ENCODE measurements at places on chromosomes 1 and 21.
A peak's percentile ranks its signal among the peaks of the same experiment; 100 is the strongest.

DNA sequence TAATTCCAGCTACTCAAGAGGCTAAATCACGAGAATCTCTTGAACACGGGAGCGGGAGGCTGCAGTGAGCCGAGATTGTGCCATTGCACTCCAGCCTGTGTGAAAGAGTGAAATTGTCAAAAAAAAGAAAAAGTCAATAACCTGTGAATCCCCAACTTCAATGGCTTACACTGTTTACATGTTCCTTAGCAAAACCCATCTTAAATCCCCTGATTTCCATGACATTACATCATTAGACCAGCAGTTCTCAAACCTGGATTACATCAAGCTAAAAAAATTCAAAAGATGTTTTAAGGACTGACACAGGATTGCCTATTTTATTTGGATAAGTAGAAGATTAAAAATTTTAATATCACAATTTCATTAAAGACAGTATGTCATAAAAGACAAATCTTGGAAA is 12.4 kb downstream of the GPBP1L1 start:
- no peak for DNase-seq

GRCh38 chr1:38536089-38536488 is 323.5 kb downstream of the RRAGC start:
- no peak for DNase-seq

DNA sequence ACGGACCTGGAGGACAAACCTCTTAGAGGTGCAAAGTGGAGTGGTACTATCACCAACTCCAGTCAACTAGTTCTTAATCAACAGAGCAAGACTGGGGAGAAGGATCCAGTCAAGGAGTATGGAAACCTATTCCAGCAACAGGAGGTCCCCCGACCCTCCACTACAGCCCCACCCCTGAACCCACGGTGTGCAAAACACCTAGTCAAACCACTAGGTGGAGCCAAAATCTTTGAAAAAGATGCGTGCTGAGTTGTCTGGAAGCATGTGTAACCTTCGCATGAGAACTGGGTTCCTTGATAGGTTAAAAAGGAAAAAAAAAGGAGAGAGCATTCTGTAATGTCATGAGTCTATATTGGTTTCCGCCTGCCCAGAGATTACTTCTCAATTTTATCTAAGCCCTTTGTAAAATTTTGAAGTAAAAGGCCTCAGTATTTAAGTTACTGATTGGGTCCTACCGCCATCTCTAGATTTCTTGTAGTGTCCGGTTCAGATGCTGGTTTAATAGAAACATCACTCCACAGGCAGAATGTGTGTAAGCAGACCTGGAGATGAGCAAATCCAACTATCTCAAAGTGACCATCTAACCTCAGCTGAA is 81.9 kb upstream of the HAO2 start:
- DNase-seq, result peak; percentile 14

DNA sequence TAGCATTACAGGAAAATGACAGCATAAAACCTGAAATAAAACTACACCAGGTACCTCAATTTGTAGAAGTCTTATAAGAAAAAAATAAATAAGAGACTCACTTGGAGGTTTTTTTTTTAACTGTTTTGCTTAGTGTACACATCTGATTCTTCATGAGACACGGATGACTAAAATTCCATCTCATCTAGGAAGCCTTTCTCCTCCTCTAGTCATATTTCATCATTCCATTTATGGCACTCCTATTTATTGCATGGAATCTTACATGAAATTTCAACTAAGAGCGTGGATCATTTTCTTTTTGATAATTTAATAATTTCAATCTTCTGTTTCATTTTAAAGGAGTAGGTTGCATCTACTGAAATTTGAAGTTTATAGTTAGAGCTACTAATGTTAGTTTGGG is 1.6 kb upstream of the PTGS2 start:
- DNase-seq, result no peak

DNA sequence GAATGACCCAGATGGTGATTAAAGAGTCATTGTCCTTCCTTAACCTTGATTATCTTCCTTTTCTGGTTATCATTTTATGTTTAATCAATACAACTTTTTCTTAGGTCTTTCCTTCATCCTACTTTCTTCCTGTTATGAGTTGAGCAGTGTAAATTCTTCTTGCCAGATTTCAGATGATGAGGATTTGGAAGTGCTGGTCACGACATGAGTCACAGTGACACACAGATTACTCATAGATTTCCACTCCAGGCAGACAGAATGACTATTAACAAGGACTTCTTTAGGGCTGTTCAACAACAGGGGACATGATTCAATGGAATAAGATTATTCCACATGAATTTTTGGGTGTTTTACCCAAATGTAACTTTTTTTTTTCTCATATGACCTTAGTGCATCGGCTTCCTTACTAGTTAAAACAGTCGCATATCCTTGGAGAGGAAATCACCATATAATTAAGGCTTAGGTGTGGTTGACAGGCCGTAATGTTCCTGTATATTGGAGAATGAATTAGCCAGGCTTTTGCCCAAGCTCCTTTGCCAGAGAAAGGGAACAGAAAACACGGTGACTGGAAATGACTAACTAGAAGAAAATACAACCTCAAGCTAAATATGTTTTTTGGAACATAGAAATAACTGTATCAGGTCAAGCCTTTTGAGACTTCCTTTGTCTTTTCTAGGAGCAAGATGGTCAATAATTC is 44.2 kb downstream of the PRRX1 start:
- DNase-seq, result no peak

DNA sequence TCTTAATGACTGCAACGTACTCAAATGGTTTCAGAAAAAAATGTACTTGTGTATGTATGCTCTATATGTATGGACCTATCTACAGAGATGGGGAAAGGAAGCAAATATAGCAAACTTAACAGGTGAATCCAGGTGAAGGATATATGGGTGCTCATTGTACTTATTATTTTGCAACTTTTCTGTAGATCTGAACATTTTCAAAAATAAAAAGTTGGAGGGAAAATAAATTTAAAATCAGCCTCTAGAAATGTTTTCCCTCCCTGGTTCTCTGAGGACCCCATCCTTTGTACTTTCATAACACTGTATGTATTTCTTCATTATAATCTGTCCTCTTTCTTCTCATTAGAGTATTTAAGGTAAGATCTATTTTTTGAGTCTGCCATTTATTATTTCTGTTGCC is 17.9 kb downstream of the FMO5 start:
- no peak for DNase-seq

DNA sequence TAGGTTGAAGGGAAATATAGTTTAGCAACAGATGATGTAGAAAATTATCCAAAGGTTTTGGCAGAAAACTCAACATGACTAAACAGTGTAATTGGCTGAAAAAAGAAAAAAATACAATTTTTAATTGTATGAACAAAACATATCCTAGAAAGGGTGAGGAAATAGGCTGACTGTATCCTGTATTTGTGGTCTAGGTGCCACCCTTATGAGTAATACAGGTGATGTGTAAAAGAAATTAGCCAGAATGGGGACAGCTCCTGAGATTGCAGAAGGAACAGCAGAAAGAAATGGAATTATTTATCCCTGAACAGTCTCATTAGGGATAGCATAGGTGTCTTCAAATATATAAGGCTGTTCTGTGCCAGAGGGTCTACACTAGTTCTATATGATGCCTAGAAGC is 24.6 kb downstream of the DNASE2B start:
- no peak for DNase-seq

GRCh38 chr1:89174491-89174890 is 1.3 kb downstream of the GBP7 start:
- DNase-seq, result no peak

DNA sequence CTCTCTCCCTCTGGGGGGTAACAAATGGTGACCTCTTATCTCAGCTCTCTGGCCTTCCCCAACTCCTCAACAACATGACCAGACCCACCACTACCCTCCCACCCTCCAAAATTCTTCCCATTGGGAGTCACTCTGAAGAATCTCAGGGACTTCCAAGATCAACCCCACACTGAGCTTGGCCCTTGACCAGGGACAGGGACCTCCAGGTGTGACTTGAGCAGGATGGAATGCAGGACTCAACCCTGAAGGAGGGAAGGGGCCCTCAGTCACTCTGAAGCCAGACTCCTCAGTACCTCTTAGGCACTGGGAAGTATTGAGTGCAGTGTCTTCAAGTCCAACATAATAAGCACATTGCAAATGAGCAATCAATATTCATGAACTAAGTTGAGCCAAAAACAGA is 1.9 kb downstream of the CASQ1 start:
- no peak for DNase-seq

DNA sequence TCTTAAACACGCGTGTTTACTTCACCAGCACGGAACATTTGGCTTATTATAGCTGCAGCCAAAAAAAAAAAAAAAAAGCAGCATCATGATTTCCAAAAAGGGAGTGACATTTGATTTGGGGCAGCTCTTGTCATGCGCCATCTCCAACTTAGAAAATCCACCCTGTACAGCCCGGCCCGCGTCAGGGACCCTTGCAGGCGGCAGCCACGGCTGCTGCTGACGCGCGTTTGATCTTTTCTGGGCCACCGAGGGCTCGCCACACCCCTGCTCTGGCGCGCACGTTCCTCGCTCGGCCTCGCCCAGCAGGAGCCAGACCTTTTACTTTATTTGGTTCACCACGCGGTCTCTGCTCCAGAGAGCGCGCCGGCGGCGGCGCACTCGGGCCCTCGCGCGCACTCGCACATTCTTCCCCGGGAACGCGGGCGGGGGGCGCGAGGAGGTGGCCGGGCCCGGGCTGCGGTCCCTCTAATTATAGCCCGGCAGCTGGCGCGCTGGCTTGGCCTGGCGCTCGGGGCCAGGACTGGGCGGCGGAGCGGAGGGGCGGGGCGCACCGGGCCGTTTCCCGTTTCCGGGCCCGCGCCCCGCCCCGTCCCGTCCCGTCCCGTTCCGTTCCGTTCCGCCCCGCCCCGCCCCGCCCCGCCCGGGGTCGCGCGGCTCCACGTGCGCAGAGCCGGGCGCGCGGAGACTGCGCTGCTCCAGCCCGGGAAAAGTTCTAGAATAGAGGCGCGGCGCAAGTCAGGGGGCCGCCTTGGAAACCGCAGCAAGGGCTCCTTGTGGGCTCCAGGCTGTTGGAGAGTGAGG is 10.2 kb downstream of the IRF2BP2 start:
- DNase-seq, result peak; percentile 89

- no peak for DNase-seq
Measured at GRCh38 chr1:51549016-51549619, 30.1 kb upstream of the EPS15 start.

GRCh38 chr1:154386643-154387352 is 18.3 kb upstream of the IL6R start:
- no peak for DNase-seq

DNA sequence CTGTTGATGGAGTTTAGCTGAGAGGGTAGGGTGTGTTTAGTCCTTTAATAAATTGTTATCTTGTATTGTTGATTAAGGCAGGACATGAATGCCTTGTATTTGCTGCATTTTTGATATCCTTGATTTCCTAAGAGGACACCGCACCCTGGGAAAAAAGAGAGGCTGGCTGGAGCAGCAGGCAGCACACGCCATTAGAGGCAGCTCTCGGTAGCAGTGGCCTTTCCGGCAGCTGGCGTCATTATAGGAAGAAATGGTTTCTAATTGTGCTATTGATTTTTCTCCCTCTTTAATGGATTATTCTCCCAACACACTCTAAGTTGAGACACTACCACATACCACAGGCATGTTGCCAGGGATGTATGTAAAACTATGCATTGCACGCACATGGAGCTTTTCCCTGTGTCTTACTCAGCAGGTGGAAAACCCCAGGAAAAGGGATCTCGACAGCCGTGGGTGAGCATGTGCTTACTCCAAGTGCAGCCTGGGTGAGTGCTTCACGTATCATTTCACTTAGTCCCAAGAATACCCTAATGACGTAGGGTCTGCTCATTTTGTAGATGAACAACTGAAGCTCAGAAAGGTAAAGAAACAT is 440.4 kb upstream of the RUNX1 start:
- DNase-seq, result no peak

DNA sequence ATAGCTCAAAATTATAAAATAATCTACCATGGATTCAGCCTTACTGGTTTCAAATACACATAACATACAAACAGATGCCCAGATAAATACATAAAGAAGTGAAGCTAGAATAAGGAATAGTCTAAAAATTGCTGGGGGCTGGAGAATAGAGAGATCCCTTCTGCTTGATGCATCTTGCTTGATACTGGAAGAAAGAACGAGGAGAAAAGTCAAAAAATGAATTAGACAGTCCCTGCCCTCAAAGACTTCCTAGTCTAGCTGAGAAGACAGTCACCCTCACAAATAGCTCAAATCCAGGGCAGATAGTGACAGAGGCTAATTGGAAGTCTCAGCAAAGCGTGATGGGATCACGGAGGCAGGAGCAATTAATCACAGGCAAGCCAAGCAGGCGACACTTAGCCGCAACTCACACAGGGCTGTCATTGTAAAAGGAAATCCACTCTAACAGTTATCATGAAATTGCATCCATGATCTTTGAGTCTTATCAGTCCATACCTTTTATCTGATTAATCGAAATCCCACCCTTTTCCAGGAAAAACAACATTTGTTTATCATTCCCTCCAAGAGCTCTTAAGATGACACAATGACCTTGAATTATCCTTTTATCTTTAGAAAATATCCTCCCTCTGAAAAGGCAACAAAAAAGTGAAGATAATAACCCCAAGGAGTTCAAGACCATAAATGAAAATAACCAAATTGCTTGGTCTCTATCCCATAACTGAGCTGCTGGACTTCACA is 59.7 kb upstream of the TIAM1 start:
- DNase-seq, result no peak

DNA sequence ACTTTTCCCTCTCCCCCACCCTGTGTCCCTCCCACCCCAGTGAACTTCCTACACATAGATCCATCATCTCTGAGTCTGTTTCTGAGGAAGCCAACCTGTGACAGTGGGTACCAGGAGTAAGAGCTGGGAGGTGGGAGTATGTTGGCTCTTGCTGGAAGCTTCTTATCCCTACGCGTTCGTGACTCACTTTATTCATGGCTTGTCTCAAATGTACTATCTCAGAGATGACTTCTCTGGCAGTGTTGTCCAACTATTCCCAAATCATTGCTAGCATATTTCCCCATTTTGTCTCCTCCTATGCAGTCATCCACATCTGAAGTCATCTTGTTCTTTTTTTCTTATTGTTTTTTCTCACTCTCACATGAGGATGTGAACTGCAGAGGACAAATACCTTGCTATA is 88.0 kb downstream of the HIVEP3 start:
- DNase-seq, result no peak

DNA sequence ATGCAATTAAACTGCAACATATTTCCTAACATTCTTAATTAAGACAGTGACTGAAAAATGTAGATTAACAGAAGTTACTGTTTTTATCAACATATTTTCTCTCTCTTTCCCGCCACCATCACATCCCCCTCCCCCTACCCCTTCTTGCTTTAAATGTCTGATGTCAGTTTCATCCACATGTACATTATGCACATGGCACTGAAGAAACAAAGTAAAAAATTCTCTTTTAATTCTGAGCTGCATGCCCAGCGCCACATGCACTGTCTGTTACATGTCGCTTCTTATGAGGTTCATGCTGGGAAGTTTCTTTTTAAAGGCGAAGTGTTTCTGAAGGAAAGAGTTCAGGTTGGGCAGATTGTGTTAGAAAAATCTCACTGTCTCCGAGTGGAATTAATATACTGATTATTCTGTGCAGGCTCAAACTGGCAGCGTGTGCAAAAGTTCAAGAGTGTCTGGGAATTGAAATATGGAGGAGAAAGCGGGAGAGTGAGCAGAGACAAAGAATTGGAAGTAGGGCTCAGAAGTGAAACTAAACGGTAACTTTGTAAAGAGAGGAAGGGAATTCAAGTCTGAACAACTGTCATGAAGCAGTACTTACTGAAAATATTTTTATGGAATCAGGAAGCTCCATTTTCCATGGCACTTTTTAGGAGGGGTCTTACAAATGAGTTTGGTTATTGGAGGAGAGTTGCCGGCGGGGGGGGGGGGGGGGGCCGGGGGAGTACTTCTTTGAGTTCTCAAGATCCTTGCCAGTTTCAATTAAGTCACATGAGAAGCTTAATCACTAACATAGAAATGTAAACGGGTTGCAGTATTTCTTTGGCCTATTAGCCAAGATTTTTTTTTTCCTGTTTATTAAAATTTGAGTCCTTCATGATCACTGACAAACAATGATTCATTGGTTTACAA is 217.6 kb downstream of the SDCCAG8 start:
- DNase-seq, result peak; percentile 51
